Epithelial cell of esophagus (primary cell): ENCODE measurements at places on chromosomes 5 and 9.

DNA sequence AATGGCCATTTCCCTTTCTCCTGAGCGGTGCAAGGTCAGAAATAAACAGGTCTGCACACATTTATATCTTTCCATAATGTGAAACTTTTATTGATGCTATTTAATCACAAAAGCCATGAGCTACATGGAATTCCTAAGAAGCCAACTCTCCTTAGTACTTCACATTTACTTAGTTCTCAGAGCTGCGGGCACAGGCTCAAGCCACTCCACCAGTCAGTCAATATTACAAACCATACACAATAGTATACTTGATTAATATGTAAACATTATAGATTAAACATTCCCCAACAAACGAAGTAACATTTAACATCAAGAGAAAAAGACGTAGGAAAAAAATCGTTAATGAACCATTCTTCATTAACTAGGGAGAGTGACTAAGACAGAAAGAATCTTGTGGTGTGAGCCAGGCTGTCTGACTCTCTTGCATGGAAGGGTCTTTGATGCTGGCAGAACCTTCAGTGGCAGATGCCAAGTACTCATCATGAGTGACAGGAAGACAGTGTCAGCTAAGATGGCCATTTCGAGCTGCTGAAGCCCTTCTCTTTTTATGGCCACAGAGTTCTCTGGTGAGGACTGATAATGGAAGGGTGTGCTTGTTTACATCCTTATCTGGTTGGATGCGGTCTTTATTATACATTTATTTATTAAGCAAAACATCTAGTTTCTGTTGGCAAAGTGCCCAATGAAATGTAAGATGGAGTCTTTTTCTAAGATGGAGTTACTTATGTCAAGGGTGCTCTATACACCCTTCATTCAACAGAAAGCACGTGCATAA, 115.5 kb upstream of the TUT7 start:
- no peak for DNase-seq

DNA sequence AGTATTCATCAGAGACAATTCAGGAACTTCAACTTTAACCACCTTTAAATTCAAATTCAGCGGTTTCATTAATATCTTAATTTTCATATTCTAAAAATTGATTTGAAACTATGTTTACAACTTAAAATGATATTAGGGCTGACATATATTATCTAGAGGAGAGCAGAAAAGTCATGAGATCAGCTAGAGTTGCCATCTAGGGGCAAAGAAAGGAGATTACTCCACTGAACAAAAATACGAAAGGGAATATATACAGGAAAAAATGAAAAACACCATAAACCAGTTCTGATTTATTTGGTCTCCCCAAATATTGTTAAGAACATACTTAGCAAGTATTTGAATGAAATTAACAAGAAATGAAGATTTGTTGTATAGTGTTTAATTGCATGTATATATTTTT, 946.3 kb downstream of the DTWD2 start:
- DNase-seq = no peak

DNA sequence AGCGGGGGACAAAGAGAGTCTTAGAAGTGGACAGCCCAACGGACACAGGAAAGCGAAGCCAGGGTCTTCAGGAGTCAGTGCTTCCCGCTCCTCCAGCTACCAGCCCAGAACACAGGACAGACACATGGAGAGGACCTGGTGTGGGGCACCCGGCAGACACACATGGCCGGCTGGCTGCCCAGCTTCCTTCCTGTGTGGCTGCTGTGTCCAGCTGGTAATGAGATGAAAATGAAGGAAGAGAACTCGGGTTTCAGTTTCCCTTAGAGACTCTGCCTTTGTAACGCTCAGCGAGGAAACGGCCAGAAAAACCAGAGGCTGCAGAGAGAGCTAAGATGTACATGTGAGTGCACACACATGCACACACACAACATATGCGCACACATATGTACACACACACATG, 87.5 kb downstream of the SECISBP2 start:
- no peak for DNase-seq

- peak; percentile 51 for DNase-seq
Observed at GRCh38 chr9:91589101-91589553, 165.5 kb upstream of the NFIL3 start.

DNA sequence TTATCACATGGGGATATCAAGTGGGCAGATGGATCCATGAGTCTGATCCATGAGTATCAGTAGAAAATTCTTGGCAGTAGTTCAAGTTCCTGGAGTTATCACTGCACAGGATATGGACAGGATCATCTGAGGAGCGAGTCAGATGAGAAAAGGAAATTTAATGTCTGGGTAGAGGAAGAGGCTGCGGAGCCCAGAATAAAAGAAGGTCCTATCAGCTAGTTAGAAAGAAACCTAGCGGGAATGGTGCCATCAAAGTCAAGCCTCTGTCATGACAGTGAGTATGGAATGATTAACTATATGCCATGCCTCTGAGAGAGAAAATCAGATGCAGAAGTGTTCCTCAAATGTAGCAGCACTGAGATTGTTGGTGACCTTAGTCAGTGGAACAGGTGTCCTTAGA, 248.1 kb downstream of the PIK3R1 start:
- DNase-seq = no peak

DNA sequence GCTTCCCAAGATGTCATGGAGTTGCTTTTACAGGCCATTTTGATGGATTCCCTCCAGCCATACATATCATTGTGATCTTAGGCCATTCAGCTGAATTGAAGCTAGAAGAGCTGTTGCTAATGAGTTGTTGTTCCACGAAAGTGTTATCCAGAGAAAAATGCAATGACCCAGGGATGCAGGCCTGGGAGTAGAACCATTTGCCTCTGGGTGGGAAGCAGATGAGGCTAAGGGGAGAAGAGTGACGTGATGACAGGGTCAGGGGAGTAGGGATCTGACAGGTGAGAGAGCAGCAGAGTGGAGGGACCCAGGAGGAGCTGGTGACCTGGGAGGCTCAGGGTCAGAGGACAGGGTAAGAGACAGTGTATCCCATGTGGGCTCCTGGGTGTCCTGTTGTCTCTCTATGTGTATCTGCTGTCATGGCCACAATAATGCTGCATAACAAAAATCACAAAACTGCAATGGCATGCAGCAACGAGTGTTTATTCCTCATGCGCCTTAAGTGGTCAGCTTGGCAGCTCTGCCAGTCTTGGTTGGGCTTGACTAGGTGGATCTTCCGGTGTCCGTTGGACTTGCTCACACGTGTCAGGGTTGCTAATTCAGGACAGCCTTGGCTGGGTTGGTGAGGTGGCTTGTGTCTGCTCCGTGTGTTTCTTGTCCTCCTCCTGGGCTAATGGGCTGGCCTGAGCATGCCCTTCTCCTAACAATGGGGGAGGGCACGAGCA, 90.6 kb downstream of the LIFR start:
- peak; percentile 34 for DNase-seq

GRCh38 chr5:168340487-168340886, 49.0 kb downstream of the WWC1 start:
- no peak for DNase-seq

- no peak for DNase-seq
Observed at GRCh38 chr5:38764937-38765391, 80.8 kb upstream of the OSMR start.

GRCh38 chr5:88000877-88001276, 267.8 kb downstream of the TMEM161B start:
- DNase-seq = no peak

- no peak for DNase-seq
Observed at GRCh38 chr5:139848508-139849100, 53.0 kb downstream of the PSD2 start.

- DNase-seq = no peak
Observed at GRCh38 chr5:66197764-66198405, 53.8 kb downstream of the SREK1 start.

DNA sequence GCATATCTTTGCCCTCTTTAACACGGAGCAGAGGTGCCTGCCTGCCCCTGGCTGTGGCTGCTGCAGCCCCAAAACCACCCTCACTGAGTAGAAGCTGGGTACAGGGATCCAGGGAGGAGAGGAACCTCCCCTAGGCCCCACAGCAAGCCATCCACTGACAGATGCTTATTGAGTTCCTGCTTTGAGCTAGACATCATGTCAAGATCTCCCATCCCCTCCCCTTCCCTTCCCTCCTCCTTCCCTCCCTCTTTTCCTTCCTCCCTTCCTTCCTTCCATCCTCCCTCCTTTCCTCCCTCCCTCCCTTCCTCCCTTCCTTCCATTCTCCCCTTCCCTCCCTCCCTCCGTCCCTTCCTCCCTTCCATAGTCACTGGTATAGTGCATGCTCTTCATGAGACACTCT, 29.3 kb downstream of the GOLGA2 start:
- DNase-seq = no peak

DNA sequence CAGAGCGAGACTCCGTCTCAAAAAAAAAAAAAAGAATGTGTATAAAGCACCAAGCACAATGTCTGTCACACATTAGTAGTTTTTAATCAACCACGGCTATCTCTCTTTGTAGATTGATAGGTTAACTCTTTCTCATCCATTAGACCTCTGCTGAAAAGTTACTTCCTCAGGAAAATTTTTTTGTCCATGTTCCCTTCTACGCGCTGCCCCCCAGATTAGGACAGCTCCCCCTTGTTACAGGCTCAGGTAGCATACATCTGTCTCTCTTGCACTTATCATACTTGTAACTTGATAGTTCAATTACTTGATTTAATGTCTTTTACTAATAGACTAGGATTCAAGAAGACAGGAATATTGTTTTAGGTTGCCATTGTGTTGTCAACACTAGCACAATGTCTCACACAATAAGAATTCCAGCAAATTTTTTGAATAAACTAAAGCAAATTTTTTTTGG, 1.5 kb downstream of the SPDL1 start:
- no peak for DNase-seq

DNA sequence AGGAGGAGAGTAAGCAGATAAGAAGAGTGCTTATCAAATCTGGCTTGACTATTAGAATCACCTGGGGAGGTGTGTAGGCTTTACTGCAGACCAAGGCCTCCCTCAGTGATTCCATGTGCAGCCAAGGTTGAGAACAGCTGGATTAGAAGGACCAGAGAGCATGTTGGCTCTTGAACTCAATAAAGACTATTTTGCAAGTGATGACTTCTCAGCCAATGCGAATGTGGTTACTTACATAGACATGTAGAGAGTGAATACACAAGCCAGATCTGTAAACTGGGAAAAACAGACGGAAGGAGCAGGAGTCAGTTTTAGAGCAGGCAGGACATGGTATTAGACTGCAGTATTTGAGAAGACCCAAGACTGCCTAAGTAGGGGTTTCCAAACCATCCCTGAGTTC, 48.5 kb downstream of the MAMDC2 start:
- DNase-seq = no peak
